ENCODE measurements at places on chromosomes 6 and 20.

DNA sequence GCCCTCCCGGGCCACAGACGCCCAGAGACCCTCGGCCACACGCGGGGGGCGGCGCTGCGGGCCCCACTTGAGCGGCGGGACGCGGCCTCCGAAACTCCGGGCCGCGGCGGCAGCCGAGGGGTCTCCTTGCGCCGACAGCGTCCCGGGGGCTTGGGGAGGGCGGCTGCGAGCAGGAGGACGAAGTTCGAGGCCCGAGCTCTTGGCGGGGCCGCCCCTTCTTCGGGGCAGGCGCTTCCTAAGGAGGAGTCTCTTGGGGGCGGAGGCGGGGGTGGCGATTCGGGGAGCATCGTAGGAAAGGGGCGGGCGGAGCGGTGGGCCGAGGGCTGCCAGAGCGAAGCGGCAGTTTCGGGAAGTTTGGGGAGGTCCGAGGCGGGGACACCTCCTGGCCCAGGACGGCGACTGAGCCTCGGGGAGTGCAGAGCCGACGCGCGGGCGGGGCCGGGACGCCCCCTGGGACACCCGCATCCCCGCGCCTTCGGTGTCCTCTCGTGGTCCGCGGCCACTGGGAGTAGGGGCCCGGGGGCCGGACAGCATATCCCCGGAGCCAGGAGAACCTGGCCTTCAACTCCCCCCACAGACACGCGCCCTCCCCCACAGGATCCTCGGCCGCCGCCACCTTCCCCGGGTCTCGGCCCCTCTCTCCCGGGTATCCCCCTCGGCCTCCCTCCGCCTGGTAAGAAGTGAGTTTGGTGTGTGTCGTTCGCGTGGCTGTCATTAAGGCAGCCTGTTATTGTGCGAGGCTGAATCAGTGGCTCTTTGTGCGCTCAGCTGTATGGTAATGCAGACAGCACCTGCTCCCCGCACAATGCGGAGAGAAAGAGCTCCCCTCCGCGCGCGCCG is 613 bp upstream of the DLL1 start:
- DNase-seq, result no peak

DNA sequence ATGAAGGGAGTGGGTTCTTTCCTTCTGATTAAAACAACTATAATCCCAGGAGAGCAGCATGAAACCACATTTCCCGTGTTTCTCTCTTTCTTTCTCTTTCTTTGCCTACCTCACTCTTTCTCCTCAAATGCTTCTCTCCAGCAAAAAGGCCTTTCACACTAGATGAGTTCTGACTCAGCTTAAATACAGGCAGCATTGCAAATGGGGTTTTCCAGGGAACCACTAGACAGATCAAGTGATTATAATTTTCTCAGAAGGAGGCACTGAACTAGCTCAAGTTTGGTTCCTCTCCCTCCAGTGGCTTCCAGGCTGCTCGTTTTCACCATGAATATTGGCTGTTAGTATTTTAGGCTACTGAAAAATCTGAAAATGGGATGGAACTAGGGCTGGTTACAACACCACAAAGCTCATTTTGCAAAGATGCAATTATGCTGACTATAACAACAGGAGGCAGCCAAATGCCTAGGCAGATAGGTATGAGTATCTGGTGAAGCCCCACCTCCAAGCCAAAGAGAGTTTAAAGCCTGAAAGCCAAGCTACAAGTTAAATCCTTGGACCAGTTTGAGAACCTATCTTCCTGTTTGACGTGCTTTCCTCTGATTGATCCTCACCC is 260.0 kb downstream of the MMUT start:
- no peak for DNase-seq

DNA sequence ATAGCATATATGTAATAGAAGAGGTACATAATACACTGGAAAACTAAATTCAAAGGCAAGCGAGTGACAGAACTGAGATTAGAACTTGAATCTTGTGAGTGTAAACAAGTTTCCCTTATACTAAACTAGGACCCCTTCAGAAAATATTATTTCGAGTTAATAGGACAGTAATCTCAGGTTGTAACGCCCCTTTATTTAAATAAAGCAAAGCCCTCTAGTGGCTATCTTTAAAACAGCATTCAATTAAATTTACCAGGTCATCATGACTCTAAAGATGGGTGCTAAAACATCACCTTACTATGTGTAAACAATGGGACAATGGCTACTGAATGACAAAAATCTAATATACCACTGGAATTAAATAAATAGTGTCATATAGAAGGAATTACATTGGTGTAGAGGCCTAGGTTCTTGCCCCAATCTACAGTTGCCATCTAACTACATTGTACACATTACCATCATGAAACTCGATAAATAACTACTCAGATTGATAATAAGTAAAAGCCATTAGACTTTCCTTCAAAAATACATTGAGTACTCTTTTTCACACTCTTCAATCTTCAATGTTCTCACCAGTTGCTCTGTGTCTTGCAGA is 255.4 kb upstream of the IRAK1BP1 start:
- DNase-seq, result no peak

GRCh38 chr6:26331218-26332073 is 33.6 kb upstream of the BTN3A2 start:
- no peak for DNase-seq

DNA sequence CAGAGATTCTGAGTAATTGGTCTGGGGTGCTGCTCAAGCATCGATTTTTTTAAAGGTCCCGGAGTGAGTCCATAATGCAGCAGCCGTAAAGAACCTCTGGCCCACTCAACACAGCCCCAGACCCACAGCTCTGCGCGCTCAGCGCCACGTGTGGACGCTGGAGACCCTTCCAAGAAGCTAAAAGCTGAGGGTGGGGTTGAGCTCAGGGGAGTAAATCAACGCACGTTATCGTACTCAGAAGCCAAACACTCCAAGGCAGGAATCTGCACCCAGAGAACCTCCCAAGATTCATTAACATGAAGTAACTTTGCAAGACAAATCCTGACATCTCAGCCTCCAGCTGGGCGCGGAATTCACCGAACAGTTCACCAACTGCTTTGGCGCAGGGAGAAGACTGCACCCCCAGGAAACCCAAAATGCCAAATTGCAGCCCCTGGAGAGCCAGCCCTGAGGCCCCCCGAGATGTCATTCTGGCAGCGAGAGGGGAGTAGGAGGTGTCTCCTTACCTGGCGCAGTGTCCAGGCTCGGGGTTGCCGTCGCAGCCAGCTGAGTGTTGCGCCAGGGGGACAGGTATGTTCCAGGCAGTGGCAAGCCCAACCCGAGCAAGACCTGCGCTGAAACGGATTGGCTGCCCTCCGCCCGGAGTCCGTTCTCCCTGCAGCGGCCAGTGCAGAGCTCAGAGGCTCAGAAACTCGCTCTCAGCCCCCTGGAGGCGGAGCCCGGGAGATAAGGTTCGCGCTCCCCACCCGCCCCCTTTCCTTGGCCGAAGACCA is at the start of gene COL21A1:
Gene COL21A1, minus strand, starts transcription at position 700 of the 773 bp plus-strand sequence. CDS start 64,962 bp downstream, outside the sequence.
- DNase-seq, result no peak

DNA sequence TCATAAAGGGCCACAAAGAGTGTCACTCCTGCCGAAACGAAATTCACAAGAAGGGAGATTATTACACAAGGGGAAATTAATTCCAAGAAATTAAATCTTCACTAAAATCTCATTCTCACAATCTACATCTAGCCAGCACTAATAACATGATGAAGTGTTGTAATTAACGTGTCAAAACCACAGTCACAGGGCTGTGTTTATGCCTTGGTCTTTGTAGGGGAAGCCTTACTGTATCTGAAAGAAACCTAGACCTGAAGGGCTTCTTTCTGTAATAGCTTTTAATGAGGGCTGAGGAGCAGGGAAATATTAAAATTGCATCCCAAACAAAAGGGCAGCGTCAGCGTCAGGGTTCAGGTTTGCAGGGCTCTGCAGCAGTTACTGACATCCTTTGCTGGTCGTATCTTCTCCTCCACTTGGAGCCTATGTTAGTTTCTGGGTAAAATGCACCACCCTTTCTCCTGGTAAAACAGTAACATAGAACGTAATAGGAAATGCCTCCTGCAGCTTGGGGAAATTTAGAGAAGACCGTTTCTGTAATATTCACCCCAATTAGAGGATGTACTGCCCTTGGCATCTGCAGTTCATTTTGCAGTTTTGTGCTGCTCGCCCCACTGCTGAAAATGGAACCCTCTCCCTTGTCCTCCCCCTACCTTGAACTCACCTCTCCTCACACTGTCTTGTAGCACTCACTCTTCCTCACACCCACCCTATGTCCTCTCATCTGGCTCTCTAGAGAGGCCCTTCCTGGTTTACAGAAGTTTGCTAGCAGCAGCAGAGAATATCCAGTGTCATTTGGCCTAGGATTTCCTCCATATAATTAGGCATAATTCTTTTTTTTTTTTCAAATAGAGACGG is 109.0 kb upstream of the TRAF3IP2 start:
- no peak for DNase-seq

GRCh38 chr6:124123617-124124209 is 320.0 kb downstream of the NKAIN2 start:
- DNase-seq, result no peak

DNA sequence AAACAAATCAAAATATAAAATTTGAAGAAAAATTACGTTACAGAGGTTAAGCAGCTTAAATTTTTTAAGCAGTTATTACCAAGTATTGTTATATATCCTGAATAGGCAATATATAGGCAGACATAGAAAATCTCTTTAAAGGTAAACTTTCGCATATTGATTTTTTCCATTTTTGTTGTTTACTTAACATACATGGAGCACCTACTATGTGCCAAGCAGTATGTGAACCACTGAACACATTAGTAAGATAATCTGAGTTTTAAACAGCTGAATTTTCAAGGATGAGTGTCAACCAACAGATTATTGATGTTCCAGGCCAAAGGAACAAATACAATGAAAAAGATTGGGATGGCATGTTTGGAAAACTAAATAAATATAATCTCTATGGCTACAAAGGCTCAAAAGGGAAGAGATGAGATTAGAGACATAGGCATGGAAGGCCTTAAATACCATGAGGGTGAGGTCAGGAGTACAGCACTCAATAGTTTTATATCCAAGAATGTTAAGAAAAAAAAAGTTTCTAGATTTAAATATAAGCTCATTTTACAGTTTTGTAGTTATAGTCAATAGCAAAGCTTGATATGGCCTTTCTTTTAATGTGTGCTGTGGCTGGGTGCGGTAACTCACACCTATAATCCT is 277.5 kb downstream of the PTPRK start:
- no peak for DNase-seq

DNA sequence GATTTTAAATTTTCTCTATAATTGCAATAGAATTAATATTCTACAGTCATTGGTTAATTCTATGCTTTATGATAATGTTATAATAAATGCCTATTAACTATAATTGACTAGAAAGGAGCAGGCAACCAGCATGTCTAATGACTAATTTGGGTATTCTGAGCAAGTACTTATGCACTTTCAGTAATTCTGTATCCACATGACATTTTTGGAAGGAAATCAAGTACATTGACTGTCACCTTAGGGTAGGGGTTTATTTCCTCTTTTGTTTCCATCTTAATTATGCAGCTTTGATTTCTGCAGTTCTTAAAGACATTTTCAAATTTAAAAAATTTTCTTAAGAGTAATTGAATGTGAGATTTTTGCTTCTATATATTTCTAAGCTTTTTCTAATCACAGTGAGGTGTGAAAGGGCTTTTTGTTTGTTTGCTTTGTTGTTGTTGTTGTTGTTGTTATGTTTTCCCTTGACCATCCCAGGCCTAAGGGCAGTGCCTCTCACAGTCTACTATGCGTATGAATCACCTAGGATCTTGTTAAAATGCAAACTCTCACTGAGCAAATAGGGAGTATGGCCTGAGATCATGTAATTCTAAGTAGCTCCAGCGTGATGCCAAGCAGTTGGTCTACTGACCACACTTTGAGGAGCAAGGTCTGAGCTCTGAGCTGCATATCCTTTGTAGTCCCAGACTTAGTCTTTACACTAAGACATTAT is 467.1 kb upstream of the RNF217 start:
- no peak for DNase-seq

- DNase-seq, result no peak
Measured at GRCh38 chr20:38834868-38835267, 29.4 kb downstream of the PPP1R16B start.

DNA sequence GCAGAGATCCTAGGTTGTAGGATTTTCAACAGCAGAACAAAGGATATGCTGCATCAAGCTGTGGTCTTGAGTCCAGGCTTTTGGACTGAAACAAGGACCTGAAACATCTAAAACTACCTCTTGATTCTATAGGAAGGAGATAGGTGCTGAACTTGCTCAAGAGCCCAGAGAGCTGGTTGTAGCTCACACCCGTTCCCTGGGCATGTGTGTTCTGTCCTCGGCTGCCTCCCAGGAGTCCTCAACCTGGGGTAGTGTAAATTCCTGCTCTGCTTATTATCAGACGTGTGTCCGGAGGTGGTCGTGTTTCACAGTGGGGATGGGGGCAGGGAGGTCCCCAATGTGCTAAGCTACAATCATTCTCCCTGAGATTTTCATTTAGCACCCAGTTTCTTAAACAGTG is 4.8 kb downstream of the NOP56 start:
- no peak for DNase-seq

GRCh38 chr6:80527552-80528052 is 421.1 kb downstream of the BCKDHB start:
- no peak for DNase-seq

GRCh38 chr6:20182926-20183521 is 29.2 kb downstream of the MBOAT1 start:
- DNase-seq, result no peak

DNA sequence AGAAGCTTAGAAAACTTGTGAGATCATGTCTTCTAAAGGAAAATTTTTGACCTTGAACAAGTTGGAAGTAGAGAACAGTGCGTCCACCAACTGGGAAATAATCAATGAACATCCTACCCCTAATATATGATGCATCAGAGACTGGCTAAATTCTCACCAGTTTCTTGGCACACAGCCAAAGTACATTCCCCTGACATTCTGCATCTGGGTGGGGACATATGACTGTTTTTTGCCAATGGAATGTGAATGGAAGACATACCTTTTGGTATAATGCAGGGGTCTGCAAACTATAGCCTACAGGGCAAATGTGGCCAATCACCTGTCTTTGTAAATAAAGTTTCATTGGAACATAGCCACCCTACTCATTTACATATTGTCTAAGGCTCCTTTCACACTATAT is 84.7 kb downstream of the HAO1 start:
- DNase-seq, result no peak

GRCh38 chr6:82971877-82972460 is 93.7 kb downstream of the UBE3D start:
- DNase-seq, result no peak

GRCh38 chr6:134249759-134250602 is 67.9 kb downstream of the SGK1 start:
- no peak for DNase-seq

DNA sequence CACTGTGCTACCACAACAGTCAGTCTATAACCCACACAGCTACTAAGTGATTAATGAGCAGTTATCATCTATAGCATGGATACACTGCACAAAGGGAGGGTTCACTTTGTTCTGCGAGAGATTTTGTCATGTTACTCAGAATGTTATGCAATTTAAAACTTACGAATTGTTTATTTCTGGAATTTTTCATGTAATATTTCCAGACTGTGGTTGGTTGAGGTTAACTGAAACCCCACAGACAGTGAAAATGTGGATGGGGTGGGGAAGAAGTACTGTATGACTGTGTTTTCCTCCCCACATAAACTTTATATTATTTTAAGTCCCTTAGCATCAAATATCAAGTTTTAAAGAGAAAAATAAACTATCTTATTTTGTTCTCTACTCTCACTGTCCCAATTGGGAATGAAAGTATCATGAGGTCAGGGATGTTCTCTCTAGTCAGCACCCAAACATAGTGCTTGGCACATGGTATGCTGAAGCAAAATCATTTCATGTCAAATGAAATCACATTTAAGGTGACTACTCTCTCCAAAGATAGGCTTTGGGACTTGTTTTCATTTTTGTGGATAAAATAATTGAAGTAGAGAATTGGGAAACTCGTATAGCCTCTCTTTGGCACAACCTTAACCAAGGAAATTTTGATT is 25.4 kb downstream of the DOP1A start:
- no peak for DNase-seq

- no peak for DNase-seq
Measured at GRCh38 chr20:53774461-53775203, 181.0 kb upstream of the ZNF217 start.
